AG04449 (cell line): ENCODE measurements at places on chromosomes 7 and 10.

DNA sequence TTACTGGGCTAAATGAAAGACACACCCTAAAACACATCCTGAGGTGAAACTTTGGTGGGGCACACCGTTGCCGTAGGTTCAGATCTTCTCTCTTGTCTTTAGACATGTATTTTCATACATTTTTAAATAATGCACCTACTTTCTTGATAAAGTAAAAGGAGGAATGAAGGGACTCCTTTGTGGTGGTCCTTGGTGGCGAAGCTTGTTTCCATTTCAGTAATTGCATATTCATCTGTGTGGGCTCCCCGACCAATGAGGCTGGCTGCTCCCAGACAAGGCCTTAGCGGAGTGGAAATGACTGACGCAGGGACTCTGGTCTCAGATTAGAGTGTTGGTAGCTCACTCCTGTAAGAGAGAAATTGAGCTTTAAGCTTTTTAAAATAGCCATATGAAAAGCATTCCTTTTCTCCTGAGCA, 815 bp downstream of the CCSER2 start:
- DNase-seq: no peak

DNA sequence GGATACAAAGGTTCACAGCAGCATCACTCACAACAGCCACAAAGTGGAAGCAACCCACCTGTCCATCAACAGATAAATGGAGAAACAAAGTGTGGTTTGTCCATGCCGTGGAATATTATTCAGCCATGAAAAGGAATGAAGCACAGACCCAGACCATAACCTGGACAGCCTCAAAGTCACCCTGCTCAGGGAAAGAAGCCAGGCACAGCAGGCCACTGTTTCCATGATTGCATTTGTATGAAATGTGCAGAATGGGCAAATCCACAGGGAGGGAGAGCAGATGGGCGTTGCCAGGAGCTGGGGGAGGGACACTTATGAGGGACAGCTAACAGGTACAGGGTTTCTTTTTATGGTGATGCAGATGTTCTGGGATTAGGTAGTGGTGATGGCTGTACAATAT, 30.3 kb downstream of the FOXL3 start:
- DNase-seq: no peak

DNA sequence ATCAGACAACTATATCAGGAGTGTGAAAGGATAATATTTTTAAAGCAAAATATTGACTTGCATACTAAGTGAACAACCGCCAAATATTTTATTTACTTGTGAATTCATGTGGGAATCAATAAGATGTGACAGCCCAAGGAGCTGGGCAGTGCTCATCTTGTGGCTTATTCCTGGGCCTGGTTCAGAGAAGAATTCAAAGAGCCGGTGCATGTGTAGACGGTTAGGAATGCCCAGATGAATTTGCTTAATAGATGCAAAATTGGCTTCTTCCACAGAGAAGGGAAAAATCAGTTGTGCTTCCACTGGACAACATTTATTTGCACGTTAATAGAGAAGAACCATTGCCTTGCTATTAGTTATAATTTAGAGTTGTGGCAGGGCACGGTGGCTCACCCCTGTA, 4.4 kb downstream of the MYL7 start:
- DNase-seq: no peak

DNA sequence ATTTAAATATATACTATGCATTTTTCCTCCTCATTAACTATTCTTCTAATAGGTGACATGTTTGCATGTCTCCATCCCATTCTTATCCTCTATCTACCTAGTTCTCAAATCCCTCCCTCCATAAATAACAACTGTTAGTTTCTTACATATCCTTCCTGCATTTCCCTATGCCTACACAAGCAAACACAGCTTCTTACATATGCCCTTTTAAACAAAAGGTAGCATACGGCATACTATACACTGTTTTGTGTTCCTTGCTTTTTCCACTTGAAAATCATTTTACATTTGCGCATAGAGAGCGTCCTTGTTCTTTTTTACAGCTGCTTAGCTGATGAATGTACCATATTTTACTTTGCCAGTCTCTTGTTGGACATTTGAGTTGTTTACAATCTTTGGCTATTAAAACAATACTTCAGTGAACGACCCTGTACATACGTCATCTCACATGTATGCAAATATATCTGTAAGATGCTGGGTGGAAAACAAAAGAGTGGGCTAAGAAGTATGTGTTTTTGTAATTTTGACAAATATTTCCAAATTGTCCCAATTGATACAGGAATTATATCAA, 7.8 kb downstream of the GOT1 start:
- no peak for DNase-seq

GRCh38 chr10:118310822-118311221, 31.3 kb downstream of the FAM204A start:
- no peak for DNase-seq

DNA sequence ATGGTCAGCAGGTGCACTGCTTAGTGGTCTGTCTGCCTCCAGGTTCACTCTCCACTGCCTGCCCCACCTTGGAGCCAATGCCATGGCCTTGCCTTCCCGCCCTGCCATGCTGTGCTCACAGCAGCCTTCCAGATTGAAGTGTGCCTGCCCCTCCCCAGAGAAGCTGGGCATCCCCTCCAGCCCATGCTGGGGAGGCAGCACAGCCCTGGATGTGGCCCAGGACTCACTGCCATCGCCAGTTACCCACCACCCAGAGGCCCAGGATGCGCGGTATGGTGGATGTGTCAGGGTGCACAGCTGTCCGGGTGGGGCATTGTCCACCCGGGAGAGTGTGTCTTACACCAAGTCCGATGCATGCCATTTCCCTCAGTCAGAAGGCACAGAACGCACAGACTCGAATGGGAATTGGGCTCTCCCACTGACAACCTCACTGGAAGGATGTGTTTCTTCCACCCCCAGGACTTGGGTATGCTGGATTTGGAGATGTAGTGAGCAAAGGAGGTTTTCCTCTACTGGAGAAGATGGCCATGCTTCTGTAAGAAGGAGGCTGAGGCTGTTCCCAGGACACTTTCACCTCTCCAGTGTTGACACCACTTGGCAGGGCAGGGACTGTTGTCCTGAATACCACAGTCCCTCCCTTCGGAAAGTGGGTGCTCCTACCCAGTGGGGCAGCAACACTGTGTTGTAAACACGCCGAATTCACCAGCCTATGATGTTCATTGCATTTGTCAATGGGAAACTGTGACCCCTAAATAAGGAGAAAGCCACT, 122.0 kb downstream of the ADARB2 start:
- DNase-seq: no peak

GRCh38 chr7:5612695-5613094, 168.8 kb downstream of the RNF216 start:
- no peak for DNase-seq

GRCh38 chr7:26532471-26532870, 240.8 kb downstream of the SNX10 start:
- DNase-seq: no peak

- DNase-seq: no peak
Measured at GRCh38 chr10:44946205-44946604, 13.4 kb upstream of the RASSF4 start.

- no peak for DNase-seq
Measured at GRCh38 chr7:99409192-99409572, 413 bp downstream of the BUD31 start.

DNA sequence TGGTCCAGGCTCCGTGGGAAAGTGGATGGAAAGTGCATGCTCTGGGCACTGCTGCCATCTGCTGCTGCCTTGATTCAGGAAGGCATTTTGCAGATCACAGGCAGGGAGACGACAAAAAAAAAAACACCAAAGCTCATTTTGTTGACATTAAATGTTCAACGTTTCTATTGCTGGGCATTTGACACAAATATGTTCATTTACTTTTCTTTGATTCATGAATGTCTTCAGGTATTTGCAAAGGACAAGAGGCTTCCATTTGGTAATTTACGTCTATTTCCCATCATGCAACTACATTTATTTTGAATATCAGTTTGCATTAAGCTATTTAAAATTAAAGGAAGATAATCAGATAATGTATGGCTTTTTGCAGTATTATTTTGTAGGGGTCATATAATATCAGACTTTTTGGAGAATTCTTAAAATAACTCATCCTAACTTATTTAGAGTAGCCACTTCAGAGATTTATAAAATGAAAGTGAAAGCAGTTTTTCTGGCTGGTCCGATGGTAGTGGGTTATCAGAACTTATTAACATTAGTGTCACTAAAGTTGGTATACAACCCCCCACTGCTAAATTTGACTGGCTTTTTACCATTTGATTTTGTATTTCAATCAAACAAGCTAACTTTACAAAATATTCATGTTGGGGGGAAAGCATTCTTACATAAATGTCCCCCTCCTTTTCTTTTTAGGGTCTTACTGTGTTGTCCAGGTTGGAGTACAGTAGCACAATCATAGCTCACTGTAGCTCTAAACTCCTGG, 65.3 kb downstream of the PDIA4 start:
- no peak for DNase-seq

- no peak for DNase-seq
Measured at GRCh38 chr10:33556103-33556502, 221.6 kb upstream of the NRP1 start.
